Hematopoietic multipotent progenitor cell (in vitro differentiated cells): ENCODE measurements at places on chromosomes 6 and 20.

DNA sequence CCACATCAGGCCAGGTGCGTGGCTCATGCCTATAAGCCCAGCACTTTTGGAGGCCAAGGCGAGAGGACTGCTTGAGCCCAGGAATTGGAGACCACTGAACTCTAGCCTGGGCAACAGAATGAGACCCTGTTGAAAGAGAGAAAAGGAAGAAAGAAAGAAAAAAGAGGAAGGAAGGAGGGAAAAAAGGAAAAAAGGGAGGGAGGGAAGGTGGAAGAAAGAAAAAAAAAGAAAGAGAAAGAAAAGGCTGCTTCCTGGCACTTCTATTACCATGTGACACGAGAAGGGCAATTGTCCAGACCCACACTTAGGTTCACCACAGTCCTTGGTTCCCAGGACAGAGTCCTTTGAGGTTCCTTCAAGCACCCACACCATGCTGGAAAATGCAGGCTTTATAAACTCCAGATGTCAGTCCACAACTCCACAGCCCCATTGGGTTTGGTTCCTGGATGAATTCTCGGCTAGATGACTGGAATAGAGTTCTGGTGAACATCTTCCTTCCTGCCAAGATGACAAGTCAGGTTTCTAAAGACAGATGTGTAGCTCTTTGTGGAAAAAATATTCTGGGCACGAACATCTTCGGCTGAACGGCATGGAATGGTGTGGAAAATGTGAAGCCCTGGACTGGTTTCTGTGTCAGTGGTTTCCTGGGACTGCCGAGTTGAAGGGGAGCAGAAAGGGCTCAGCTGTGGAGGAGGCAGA, 32.5 kb downstream of the NT5E start:
- no peak for DNase-seq

DNA sequence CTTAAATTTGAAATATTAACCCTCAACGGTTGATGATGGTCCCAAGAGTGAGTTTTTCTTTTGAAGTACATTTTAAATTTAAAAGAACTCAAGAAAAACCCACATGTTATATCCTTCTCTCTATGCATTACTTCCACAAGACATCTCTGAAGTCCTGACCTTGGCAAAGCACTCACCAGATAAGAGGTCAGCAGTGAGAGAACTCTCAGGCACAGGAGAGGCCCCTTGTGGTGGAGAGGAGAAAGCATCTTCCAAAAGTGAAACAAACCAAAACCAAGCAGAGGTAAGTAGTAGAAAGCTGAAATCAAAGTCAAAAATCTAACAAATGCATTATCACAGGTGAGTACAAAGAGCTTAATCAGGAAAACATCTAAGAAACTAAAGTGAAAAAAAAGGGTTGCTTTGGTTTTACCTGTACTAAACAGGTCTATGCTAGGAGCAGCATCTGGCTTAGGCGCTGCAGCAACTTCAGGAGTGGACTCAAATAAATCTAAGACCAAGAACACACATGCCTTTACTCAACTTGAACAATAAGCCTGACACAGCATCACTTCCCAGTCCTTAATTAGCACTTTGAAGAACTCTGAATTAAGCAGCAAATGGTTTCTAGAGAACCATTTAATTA, 80.5 kb downstream of the PRSS35 start:
- DNase-seq = peak; percentile 31

DNA sequence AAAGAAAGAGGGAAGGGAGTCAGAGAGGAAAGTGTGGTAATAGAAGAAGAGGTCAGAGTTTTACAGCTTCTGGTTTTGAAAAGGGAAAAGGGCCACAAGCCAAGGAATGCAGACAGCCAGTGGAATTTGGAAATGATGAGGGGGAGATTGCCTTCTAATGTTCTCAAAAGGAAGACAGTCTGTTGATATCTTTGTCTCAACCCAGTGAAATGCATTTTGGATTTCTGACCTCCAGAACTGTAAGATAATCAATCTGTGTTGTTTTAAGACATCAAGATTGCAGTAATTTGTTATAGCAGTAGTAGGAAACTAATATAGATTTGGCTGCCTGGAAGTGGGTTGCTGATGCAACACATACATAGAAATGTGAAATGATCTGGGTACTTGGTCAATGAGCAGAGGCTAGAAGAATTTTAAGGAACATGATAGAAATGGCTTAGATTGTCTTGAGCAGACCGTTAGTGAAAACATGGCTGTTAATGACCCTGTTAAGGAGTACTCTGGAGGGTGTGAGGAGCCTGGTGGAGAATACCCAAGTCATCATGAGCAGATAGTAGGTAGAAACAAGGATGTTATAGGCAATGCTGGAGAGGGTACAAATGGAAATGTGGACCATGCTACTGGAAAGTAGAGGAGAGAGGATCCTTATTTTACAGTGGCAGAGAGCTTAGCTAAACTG, 255.8 kb upstream of the RAB32 start:
- no peak for DNase-seq

DNA sequence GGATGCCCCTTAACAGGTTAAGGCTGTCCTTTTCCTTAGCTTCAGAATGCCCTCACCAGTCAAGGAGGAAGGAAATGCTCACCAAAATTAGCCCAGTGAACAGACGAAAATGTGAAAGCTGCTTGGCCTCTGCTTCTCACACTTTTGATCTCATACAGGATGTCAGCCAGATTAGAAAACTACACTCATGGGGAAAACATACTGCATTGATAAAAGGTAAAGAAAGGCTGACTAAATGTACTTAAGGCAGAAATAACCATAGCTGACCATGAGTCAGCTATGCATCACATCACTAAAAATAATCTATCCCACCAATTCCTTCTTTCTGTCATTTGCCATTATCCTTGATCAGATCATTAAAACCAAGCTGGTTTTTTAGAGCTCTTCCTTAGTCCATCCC, 198.4 kb upstream of the TENT5A start:
- peak; percentile 12 for DNase-seq

DNA sequence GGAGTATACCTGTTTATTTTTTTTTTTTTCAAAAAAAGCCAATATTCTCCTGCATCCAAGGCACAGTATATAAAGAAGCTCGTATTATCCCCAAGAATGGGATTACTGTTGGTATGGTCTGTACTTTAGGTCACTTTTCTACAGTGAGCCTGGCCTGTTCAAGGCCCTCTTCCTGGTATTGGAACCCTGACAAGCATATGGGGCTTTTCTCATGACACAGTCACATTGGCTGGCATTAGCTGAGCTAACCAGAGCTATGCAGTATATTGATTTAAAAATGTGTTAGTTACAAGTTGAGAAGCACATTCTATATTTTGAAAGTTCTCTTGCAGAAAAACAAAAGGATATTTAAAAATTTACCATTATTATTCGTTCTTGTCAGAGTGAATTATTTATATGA, 48.0 kb downstream of the MCHR2 start:
- no peak for DNase-seq

DNA sequence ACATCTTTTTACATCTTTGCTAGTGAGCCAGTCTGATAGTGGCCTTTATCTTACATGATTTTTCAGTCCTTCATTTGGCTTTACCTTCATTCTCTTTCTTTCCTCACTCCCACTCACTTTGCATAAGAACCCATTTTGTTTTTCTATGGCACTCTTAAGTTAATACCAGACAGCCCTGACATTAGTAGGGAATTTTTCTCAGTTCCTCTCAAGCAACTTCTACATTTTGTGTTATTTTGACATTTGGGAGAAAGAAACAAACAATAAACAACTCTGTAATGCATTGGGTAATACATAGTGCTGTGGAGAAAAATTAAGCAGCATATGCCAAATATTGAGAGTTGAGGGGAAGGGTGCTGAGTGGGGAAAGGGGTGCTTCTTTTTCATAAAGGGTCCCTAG, 524.1 kb upstream of the JAG1 start:
- no peak for DNase-seq

- DNase-seq = no peak
These were observed 545.6 kb downstream of the PKHD1 start for GRCh38 chr6:51541847-51542246.

- DNase-seq = no peak
These were observed 97.6 kb downstream of the SCAF8 start for GRCh38 chr6:154830771-154831170.

DNA sequence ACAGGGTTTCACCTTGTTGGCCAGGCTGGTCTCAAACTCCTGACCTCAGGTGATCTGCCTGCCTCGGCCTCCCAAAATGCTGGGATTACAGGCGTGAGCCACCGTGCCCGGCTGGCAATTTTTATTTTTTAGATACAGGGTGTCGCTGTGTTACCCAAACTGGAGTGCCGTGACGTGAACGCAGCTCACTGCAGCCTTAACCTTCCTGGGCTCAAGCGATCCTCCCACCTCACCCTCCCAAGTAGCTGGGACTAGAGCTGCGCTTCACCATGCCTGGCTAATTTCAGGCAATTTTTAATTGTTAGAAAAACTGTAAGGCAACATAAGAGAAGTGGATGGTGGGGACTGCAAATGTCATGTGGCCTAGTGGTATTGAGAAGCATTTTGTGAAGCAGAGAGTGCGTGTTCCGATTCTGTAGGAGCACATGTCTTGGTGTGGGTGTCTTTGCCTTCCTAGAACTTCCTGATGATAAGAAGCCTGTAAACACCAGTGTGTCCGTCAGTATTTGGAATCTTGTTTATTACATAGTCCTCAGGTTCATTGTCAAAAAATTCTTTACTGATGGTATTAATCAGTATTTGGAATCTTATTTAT, 18.0 kb downstream of the JARID2 start:
- DNase-seq = no peak

GRCh38 chr6:31727034-31727716, 1.9 kb downstream of the DDAH2 start:
- DNase-seq = no peak

GRCh38 chr6:143872201-143872600, 7.9 kb downstream of the ZC2HC1B start:
- DNase-seq = no peak

DNA sequence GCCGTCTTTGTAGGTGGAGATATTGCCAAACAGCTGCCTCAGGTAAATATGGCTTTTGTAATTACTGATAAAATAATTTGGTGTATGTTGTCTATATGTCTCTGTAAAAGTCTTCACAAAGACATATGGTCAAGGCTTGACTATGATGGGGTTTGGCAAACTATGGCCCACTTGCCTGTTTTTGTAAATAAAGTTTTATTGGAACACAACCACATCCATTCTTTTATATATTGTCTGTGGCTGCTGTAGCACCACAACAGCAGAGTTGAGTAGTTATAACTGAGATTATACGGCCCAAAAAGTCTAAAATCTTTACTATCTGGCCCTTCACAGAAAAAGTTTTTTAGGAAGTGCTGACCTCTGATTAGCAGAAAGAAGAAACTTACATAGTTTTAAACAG, 133.6 kb downstream of the DNAH8 start:
- no peak for DNase-seq

DNA sequence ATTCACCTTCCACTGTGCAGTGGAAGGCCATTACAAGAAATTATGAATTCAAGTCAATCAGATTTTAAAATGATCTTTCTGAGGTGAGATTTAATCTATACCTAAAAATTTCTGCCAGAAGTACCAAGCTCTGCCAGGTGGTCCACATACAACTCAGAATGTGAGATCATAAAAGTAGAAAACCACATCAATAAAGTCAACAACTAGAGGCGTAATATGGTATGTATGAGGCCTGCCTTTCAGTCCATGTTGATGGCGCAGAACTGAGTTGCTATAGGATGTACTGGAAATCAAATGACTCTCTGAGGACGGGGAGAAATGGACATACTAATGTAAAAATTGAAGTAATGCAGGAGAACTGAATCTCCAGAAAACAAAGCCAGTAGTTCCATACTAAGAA, 163.8 kb upstream of the FBXL4 start:
- no peak for DNase-seq

GRCh38 chr20:47663354-47664067, 121.8 kb downstream of the SULF2 start:
- DNase-seq = peak; percentile 63

- DNase-seq = no peak
These were observed 36.2 kb downstream of the VEGFA start for GRCh38 chr6:43806043-43806757.

GRCh38 chr6:141361559-141361958, 771.2 kb upstream of the GJE1 start:
- DNase-seq = no peak

DNA sequence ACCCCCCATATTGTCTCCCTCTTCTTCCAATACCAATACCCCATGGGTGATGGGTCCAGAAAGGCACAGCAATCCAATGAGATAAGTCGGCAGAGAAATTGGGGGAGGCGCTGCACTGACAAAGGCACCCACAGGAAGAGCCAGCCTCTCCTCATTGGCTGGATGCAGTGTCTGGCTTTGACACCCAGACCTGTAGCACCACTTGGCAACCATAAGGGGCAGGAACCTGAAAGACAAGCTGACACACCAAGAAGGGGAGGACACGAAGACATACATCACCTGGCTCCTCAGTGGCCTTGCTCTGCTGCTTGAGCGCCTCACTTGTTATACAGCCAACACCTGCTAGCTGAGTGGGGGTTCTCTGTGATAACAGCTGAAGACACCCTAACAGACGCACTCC, 19.4 kb upstream of the SLC4A11 start:
- no peak for DNase-seq

GRCh38 chr6:153131037-153131981, at the start of gene RGS17:
TSS of gene RGS17 (minus strand) at chr6:153131282. CDS start at chr6:153044018, 87,264 bp downstream.
- no peak for DNase-seq

DNA sequence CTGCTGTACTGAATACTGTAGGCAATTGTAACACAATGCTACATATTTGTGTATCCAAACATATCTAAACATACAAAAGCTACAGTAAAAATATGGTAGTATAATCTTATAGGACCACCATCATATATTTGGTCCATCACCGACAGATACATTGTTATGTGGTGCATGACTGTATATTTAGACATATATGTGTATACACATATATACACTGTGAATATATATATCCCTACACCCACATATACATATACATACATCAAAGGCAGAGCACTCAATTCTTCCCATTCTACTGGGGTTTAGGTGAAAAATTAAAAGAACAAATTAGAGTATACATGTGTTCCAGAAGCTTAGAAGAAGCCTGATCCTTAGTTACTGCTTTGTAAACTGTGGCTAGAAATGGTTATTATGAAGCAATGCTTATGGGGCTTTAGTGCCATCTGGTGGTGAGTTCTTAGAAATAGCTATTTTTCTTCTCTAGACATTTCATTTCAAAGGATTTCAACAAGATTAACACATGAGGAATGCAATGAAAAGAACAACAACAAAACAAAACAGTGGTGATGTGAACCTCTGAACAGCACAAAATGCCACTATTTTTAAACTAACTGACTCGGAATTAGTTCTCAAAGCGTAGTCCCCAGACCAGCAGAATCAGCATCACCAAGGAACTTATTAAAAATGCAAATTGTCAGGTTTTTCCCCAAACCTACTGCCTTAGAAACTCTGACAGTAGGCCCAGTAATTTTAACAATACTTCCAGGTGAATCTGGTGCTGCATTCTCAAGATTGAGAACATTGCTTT, 38.0 kb downstream of the PKHD1 start:
- DNase-seq = peak; percentile 23

- DNase-seq = no peak
These were observed 116.6 kb downstream of the FOXC1 start for GRCh38 chr6:1726341-1726768.

DNA sequence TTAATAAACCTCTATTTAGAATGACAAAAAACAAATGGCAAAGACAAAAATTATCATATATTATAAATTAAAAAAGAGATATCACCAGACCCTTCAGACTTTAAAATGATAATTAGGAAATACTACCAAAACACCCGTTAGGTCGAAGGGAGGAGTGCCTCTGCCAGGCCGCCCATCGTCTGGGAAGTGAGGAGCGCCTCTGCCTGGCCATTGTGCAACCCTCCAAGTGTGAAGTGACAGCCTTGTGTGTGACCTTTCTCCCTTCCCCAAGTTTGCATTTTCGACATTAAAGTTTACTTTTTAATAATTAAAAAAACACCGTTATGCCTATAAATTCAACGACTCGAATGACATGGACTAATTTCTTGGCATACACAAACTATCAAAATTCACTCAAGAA, 64.5 kb upstream of the TASP1 start:
- DNase-seq = no peak
